Stimulated activated CD4-positive, alpha-beta T cell treated with anti-CD3 and anti-CD28 coated beads, Interleukin-1b, Interleukin-23, amount 100 ng/mL, for 1 hour (primary cell): ENCODE measurements at places on chromosomes 7 and 10.
A peak's percentile ranks its signal among the peaks of the same experiment; 100 is the strongest.

DNA sequence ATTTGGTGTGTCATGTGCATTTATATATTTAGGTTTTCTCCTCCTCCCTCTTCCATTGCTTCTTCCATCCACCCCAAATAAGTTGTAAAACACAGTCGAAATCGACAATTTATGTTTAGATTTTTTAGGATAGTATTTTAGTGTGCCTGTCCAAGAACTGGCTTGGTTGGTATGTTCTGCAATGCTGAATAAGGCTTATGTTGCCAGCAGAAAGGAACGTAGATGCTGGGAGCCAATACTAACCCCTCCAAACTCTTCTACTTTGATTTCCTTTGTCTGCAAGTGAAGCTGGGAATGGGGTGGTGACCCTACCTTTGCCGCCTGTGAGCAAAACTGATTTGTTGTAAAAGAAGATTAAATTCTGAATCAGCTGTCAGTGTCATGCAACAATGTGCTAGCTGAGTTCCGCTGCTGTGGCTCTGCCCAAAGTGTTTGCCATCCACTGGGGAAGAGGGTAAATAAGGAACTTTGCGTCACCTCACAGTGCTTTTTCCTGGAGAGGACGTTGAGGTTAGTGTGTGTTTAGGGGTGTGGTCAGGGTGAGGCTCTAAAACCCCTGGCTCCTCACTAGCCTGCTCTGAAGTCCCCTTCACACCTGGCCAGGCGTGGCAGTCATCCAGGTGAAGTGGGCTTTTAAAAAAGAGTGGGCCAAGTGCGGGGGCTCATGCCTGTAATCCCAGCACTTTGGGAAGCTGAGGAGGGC is 44.4 kb downstream of the TACC2 start:
- no peak for DNase-seq

DNA sequence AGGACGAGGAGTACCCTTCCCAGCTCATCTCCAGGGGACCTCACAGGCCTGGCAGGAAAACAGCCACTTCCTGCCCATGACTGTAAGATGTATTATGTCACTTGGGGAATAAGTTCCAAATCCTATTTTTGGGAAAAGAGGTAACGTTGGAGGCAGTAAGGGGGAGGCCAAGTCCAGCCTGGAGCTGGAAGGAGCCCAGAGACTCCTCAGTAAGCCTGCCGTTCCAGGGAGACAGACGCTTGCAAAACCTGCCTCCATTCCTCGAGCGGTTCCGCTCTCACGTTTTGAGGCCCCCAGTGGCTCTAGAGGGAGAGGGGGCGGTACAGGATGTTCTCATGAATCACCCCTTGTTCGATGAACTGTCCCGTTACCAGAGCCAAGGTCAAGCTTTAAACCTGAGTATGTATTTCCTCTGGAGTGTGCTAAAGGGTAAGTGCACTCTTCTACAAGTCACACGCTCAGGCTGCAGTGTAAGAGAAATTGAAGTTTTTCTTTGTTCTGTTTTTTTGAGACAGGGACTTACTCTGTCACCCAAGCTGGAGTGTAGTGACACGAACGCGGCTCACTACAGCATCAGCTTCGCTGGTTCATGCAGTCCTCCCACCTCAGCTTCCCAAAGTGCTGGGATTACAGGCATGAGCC is 45.5 kb upstream of the CYTH3 start:
- DNase-seq: no peak

DNA sequence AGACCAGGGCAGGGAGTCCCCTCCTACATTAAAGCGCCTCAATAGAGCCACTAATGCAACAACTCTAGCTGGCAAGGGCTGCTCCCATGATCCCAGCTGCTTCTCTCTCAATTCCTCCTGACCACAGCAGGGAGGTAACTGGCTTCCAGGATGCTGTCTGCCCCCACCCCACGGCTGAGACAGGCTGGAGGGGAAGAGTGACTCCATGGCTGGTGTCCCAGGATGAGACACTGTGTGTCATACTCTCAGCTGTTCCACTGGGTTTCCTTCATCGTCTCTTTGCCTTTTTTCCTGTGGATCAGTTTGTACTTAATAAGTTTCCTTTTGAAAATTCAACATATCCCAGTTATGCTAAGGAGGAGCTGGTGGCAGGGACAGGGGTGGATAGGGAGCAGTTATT is 27.7 kb upstream of the MYH16 start:
- DNase-seq: no peak

DNA sequence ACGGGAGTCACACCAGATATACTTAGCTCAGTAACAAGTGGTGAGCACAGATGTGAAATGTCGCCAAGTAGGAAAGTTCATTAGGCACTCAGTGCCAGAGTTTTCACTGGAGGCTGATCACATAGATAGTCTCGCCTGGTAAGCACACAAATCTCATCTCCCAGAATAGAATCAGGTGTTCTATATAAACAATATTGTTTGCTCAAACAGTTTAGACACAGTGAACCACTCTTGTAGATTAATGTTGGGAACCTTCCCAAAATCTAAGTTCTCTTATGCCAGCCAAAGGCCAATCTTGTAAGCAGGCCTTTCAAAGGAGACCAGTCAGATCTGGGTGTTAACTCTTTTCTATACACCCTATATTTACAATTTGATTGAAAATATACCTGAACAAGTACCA is 716.5 kb upstream of the GRM3 start:
- no peak for DNase-seq

- peak; percentile 62 for DNase-seq
These were observed 648 bp upstream of the TMEM243 start for GRCh38 chr7:87220026-87220733.

GRCh38 chr10:219731-220472 is 84.6 kb downstream of the ZMYND11 start:
- no peak for DNase-seq

GRCh38 chr10:127145173-127145572 is 51.2 kb downstream of the INSYN2A start:
- no peak for DNase-seq

GRCh38 chr10:100289641-100290040 is 3.2 kb upstream of the BLOC1S2 start:
- no peak for DNase-seq

- DNase-seq: no peak
These were observed 91.1 kb upstream of the PDGFA start for GRCh38 chr7:610531-611280.

GRCh38 chr10:113064039-113064438 is 114.0 kb downstream of the TCF7L2 start:
- DNase-seq: no peak

GRCh38 chr7:80348223-80348622 is 163.6 kb downstream of the GNAT3 start:
- DNase-seq: no peak

GRCh38 chr10:71770255-71770654 is 3.1 kb downstream of the VSIR start:
- DNase-seq: no peak

GRCh38 chr10:48835781-48836180 is 103.9 kb downstream of the LRRC18 start:
- DNase-seq: no peak

GRCh38 chr10:73095481-73096021 is 1.1 kb downstream of the P4HA1 start:
- no peak for DNase-seq

- DNase-seq: peak; percentile 86
These were observed at the start of gene KDM7A for GRCh38 chr7:140176811-140177702. Gene KDM7A (minus strand): TSS chr7:140176983. CDS start chr7:140176937, 46 bp downstream.

DNA sequence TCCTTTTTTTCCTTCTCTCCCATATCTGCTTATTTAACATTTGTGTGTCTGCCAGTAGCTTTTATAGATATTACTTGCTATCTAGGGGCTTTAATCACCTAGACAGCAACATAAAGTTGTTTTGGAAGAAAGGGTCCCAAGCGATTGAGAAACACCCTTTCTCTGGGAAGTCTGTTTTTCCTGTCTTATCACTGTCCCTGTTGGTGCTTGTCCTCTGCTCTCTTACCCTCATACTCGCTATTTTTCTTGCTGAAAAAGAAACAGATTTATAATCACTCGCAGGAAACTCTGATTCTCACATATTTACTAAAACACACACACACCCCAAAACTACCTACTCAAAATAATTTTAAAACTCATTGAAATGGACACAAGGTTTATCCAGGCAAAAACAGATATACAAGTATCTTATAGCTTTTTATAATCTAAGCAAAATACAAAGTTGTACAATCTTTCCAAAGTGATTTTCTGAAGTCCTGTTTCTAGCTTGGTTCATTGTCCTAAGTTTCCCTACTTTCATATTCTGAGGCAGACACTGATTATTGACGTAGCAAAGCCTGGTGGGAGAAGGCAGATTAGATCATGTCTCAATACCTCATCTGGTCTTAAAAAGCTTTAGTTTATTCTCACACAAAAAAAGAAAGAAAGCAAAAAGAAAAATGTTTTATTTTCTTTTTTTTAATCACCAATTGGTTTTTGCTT is 157.3 kb downstream of the CACNA2D1 start:
- DNase-seq: no peak

DNA sequence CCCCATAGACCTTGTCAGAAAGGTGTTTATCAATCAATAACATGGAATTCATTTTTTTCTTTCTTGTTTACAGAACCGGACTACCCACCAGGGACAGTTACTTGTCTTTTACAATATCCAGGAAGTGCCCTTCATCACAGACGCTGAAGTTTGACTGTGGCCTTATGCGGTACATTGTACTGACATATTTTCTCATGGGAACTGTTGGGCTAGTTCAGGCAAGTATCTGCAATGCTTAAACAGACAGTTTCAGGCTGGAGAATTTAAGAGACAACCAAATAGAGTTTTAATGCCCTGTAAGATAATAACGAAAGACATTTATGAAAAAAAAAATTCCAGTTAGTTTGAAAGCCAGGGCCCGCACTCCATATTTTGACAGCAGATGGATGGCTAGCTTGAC is 246.4 kb downstream of the GATA3 start:
- DNase-seq: no peak

- no peak for DNase-seq
These were observed 449.5 kb upstream of the ZMIZ1 start for GRCh38 chr10:78619115-78619851.

DNA sequence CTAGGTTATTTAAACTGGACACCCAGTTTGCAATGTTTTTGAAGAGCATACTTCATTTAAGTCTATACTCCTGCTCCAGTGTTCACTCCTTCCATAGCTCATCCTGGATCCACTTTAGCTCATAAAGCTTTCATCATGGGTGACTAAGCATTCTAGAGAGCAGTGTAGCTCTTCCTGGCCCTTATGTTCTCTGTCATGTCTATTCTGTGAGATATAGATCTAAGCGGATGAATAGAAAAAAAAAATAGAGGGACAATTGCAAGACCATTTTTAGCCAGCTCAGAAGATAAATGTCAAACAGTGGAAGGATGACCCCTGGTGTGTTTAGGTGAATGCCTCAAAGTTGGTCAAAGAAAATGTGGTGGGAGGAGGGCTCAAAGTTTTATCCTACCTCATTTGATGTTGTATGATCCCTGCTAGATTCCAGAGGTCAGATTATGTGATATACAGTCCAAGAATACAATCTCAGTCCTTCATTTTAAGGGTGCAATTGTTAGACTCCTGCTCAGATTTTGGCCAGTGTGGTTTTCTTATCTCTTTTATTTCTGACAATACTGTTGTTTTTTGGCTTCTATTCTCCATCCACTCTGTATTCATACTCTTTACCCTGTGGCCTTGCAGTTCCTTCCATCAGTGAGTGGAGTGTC is 7.5 kb upstream of the HECW1 start:
- DNase-seq: no peak

GRCh38 chr10:14554091-14554490 is 220.6 kb downstream of the FAM107B start:
- no peak for DNase-seq

DNA sequence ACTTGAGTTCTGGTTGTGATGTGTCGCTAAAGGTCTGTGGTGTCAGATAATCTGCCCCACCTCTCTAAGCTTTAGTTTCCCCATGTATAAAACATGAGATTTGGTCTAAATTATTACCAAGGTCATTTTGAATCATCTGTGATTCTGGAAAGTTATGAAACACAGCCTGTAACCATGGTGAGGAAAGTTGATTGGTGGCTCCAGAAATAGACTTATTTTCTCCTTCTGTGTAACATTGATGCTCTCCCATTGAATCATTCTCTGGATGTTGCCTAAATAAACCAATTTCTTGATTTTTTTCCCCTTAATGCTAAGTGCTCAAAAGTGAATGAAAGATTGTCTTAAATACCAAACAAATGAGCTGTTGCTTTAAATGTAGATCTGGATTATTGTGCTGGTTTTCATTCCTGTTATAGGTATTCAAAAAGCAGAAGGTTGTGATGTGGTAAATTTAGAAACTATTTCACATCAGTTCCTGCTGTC is 30.0 kb upstream of the PCGF5 start:
- no peak for DNase-seq

- DNase-seq: no peak
These were observed 120.4 kb downstream of the CUBN start for GRCh38 chr10:17009212-17009700.

- DNase-seq: no peak
These were observed 22.6 kb downstream of the PALS2 start for GRCh38 chr7:24595671-24596418.

- no peak for DNase-seq
These were observed 22.1 kb downstream of the CYP17A1 start for GRCh38 chr10:102814873-102815661.

DNA sequence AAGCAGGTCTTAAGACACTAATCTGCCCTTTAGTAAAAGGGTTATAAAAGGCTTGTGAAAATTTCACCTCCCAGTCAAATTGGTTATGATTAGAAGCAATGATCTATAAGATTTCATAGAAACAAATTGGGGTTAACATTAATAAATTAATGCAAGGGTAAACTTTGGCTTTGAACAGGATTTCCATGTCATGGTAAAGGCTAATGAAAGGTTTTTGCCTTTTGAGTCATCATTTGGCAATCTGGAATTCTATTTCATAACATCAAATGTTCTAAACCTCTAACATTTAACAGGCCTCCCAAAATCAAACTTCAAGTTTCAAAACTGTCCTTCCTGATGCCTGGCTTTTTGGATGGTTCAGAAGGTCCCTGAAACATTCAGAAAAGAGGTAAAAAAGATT is 62.4 kb downstream of the COA1 start:
- DNase-seq: no peak

DNA sequence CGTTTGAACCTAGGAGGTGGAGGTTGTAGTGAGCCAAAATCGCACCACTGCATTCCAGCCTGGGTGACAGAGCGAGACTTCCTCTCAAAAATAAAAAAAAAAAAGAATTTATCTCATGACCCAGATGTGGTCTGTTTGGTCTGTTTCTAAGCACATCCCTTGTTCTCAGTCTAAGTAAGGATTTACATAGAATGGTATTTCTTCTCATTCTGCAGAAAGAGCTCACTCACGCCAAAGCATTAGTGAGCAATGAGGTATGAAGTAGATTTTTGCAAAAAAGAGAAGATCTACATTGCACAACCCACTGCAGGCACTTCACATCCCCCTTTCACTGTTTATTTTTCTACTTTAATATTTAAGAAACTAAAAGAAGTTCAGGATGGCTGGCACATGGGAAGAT is 76.5 kb upstream of the FGL2 start:
- no peak for DNase-seq

DNA sequence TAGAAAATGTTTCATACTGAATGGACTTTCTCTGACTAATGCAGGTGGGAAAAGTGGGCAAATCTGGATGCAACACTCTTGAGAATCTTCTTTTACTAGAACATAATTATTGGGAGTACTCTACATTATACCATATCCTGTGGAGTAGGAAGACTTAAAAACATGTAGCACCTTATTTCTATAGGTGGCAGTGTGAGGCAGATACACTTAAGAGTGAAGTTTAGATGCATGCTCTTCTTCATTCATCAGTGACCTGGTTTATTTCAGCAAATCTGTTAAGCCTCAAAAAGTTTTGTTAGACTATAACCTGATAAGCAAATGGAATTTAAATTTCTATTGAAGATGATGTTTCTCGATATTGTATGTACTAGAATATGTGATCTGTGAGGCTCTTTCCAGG is 1087.1 kb upstream of the LRRN3 start:
- DNase-seq: no peak
